ENCODE measurements at places on chromosomes 16 and 17.

DNA sequence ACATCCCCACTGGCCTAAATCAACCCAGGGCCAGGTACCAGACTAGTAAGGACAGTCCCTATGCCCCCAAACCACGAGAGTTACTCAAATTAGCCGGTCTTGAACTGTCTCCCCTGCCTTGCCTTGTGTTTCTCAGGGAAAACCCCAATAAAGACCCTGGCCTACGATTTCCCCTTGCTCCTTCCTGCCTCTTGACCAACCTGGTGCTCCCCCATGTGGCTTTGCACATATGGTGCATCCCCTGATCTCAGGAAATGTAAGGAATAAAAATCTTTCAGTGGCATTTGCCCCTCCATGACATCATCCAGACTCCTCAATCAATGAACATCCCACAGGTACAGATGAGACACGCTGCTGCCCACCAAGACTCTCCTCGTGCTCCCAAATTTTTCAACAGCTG, 87.9 kb downstream of the ZNF18 start:
- DNase-seq: no peak

- peak; percentile 94 for DNase-seq
Observed at GRCh38 chr16:75317101-75317522, 65.7 kb upstream of the BCAR1 start.

DNA sequence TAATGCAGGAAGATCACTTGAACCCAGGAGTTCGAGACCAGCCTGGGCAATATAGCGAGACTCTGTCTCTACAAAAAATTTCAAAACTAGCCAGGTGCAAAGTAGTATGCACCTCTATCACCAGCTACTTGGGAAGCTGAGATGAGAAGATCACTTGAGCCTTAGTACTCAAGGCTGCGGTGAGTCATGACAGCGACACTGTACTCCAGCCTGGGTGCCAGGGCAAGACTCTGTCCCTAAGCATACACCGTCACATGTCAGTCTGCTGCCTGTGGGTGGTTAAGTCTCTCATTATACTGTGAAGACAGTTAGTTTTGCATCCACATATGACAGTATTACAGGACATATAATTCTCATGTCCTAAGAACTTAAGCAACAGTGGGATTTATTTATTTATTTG, 21.8 kb downstream of the NMRAL1 start:
- no peak for DNase-seq

- DNase-seq: peak; percentile 98
Observed at GRCh38 chr16:30698139-30698815, 694 bp upstream of the SRCAP start.

DNA sequence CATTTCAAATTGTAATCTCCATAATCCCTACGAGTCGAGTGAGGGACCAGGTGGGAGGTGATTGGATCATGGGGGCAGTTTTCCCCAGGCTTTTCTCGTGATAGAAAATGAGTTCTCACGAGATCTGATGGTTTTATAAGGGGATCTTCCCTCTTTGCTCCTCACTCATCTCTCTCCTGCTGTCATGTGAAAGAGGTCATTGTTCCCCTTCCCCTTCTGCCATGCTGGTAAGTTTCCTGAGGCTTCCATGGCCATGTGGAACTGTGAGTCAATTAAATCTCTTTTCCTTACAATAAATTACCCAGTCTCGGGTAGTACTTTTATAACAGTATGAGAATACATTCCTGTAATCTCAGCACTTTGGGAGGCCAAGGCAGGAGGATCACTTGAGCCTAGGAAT, 76.7 kb upstream of the MARCHF10 start:
- DNase-seq: peak; percentile 48

DNA sequence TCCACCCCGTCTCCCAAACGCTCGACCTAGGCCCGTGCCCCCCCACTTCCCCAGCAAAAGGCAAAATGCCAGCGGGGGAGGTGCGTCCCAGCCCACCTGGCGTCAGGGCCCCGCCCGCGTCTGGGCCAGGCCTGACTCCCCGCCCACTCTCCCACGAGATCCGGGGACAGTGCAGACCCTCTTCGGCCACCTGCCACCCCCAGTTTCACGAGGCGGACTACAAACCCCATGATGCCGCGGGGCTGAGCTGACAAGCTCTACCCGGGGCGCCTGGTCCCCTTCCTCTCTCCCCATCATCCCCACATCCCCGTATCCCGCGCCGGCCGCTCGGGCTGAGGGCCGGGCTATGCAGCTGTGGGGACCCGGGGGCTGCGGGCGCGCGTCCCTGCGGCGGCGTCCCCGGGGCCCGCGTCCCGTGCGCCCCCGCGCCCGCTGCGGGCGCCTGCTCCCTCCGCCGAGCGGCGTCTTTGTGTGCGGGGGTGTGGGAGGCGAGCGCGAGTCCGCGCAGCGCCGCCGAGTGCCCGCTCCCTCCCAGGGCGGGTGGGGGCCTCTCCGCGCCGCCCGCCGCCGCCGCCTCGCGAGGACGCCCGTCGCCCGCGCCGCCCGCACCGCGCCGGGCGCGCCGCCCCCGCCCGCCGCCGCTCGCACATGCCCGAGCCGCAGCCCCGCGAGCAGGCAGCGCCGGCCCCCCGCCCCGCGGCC, at the start of gene ANKRD13B:
Gene ANKRD13B, plus strand, starts transcription at position 283 of the 702 bp plus-strand sequence. CDS start 490 bp downstream, outside the sequence.
- DNase-seq: peak; percentile 34

- no peak for DNase-seq
Observed at GRCh38 chr17:63929860-63930766, 2.0 kb downstream of the CD79B start.

GRCh38 chr17:78416791-78417530, 38.5 kb downstream of the PGS1 start:
- DNase-seq: peak; percentile 83

DNA sequence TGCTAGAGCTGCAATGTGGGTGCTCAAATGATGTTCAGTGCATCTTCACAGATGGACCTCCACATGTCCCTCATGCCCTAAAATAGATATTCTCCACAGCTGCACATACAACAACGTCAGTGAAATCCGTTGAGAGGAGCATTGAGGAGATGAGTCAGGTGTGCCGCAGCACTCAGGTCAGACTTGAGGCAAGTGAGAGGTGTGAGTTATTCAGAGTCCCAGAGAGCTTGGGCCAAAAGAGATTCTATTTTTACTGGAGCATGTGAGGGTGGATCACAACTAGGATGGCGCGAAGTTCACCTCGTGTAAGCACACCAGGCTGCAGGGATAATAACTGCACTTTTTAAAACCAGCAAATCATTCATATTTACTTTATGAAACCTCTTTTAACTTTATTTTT, 645.3 kb downstream of the MAF start:
- no peak for DNase-seq

- no peak for DNase-seq
Observed at GRCh38 chr17:17892009-17892408, 55.2 kb upstream of the SREBF1 start.

GRCh38 chr16:56121156-56121500, 70.2 kb upstream of the GNAO1 start:
- DNase-seq: peak; percentile 17

DNA sequence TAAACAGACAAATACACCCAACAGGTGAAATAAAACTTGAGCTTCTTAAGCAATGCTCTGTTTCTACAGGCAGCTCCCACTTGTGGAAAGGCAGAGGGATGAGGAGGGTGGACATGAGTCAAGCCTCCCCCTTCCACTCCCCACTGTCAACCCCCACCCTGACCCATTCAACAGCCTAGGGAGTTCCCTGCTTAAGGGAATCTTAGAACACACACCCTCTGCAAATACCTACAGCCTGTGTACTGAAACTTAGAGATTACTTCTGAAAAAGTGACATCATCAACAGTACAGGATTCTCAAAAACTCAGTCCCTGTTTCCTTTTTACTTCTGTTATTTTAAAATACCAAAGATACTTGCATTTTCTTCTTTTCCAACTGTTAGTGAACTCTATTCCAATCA, 345.4 kb downstream of the SOX9 start:
- no peak for DNase-seq

GRCh38 chr17:8711291-8711690, 33.3 kb downstream of the CCDC42 start:
- DNase-seq: no peak

DNA sequence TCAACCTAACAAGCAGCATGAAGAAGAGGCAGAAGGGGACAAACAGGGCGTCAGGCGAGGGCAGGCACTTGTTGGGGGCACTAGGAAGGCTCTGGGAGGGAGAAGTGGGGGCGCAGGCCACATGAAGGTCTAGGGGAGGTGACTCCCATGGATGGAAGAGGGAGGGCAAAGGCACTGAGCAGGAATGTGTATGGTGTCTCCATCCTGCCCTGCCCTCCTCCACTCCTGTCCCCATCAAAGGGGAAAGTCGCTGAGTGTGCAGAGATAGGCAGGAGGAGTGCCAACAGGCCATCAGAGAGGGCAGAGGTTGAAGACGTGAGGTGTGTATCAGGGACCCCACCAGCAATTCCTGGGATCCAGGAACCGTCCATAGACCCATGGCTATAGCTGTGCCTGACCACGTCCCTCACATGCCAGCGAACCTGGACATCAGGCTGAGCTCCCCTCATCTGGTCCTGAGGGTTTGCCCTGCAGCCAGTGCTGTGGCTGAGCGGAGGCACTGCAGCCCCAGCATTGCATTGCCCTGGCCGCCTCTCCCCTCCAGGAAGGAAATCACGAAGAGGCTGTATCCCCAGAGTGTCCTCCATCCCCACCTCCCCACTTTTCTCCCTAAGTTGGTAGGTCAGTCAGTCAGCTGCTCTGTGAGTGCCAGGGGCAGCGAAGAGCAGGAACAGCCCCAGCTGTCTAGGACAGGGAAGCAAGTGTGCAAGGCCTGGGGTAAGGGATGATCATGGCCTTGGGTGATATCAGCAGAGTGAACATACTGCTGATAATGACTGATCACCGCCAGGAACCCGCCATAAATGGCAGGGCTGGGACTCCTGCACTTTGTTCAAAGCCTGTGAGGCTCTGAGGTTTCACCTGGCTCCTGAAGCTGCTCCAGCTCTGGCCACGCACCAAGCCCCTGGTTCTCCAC, 6.2 kb upstream of the CYB561 start:
- no peak for DNase-seq

GRCh38 chr17:8664456-8665126, 34.1 kb upstream of the MYH10 start:
- no peak for DNase-seq

DNA sequence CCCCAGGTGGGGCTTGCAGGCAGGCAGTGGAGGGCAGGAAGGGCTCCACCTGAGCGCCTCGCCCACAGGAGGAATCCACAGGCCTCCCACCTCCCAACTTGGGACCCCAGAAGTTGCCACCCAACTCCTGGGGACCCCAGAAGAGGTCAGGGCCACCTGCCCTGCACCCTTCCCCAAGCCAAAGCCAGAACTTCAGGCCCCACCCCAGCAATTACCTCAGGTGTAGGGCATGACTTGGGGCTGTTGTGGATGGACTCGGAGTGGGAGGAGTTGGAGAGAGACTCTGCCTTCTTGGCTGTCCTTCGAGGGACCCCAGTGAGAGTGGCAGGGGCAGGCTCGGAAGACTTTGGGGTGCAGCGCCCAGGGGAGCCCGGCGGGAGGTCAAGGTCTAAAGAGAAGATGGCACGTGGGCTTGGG, 10.5 kb downstream of the TSPOAP1 start:
- DNase-seq: no peak

DNA sequence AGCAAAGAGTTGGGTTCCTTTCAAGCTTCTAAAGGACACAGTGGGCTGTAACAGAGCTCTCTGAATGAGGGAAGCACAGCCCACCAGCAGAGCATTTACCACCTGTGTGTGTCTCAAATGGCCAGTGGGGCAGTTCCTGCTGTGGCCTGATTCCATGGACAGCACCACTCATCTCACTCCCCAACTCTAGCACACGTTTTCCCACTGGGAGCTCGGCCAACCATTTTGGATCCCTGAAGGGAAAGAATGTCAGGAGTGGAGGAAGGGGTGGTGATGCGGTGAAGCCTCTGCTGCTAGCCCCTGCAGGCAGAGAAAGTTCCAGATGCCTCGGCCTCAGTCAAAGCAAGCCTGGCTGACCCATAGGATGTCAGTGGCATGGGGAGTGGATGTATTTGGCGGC, 86.6 kb downstream of the PLXDC1 start:
- no peak for DNase-seq

GRCh38 chr16:56742030-56742984, 12.4 kb downstream of the NUP93 start:
- peak; percentile 60 for DNase-seq

- no peak for DNase-seq
Observed at GRCh38 chr16:54467398-54467797, 180.8 kb upstream of the IRX3 start.

DNA sequence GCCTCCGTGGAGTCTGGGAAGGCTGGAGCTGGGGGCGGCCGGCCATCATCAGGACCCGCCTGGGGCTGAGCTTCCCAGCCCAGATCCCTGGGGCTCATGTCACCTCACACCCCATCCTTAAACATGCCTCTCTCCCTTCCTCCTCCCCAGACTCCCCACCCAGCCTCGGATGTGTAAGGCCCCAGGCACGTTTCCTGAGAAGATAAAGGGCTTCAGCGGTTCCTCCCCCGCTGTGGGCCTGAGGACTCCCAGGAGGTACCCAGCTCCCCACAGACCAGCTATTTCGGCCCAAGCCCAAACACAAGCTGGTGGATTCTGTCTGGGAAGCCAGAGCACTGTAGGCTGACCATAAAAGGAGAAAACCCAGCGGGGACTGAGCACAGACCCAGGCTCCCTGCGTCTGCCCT, 49.2 kb downstream of the MYH11 start:
- DNase-seq: no peak

GRCh38 chr17:48751733-48752398, 23.3 kb upstream of the HOXB13 start:
- no peak for DNase-seq

DNA sequence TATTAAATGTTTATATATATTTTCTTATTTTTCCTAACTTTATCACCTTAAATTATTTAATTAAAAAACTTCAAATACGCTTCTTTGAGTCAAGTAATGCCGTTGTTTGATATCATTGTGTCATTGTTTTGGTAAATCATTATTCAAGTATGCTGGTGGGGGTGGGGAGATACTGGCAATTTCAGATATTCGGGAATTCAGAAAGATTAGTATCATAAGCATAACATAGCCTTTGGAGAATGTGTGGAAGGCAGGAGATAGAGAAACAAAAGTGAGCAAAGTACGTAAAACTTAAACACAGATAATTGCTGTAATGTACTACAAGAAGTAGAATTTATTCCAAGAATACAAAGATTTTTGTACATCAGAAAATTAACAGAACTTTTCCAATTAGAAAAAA, 49.8 kb downstream of the TANC2 start:
- DNase-seq: no peak

DNA sequence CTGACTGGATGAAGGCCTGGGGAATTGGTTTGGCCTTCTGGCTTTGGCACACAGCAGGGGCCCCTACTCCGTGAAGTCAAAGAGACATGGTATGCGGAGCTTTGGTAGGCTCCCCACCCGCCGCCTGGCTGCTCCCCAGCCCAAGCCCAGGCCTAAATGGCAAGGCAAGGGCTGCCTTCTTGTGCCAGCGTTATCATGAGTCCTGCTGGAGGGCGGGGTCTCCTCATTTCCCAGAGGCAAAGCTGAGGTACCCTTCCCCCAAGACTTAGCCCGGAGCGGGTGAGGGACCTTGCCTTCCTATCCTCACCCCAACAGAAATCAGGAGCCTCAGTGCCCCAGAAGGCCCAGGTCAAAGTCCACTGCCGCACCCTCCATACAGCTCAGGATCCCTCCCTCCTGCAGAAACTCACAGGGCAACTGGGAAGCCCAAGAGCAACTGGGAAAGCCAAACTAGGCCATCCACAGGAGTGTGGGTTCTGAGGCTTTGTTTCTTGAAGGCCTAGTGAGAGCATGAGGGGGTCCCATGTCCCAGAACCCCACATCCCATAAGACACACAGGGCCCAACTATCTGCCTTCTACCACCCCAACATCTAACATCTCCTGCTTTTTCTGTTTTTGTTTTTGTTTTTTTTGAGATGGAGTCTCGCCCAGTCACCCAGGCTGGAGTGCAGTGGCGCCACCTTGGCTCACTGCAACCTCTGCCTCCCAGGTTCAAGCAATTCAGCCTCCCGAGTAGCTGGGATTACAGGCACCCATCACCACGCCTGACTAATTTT, 9.3 kb downstream of the PGAP3 start:
- no peak for DNase-seq

- peak; percentile 83 for DNase-seq
Observed at GRCh38 chr16:728131-728889, 1.4 kb downstream of the HAGHL start.

Data from suppressor macrophage treated with lipopolysaccharide for 1 hour (primary cell).